NCI-H2029 (cell line): ENCODE measurements at places on chromosomes 12 and 14.

DNA sequence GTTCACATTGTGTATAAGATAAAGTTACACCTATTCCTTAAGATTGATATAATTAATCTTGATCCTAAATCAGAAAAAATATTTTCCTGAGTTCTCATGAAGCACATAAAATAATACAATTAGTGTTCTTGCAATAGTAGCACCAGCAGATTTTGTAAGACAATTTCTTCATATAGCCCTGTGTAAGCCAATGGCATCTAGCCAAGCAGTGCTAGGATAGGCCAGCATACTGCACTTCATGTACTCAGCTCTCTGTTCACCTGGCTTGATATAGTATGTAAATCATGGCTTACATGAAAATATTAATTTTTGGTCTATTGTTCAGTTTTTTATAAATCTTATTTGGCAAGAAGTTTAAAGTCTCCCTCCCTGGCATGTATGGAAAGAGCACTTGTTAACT lies 1.9 kb downstream of the KLRF2 start:
- no peak for DNase-seq

DNA sequence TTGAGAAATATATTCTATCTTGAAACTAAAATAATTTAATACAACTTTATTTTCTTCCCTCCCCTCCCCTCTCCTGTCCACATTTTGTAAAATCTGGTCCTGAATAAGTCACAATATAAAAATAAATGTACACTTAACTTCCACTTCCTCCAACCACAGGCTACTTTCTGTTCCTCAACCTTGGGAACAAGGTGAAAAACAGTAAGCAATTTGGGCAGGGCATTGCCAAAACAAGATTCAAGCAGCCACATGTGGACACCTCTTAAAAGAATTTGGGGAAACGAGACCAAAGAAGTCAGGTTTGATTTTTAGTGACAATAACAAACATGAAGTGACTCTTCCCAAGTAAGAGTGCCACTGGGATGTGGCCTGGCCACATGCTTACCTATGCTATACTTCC lies 115.7 kb downstream of the PTPRQ start:
- no peak for DNase-seq

DNA sequence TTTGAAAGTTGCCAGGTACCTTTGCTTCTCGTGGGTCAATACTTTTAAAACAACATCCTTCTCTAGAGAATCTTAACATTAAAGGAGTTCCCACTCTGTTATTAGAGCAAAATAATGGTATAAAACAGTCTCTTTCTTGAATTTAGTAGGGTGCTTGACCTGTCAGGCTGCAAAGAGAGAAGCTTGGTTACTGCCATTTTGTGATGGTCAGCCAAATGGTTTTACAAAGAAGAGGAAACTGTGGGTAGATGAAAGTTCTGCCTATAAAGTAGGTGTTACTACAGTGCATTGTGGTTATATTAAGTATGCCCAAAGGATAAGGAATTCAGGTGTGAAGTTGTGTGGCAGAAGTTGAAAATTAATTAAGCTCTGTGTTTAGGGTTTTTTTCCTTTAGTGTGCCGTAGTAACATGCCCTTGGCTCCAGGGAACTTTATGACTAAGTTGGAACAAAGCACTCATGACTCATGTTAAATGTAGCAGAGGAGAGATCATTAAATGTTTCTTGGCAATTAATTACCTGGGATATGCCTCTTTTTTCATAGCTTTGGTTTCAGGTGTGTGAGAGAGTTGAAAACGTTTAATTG lies 354.0 kb upstream of the KITLG start:
- no peak for DNase-seq

DNA sequence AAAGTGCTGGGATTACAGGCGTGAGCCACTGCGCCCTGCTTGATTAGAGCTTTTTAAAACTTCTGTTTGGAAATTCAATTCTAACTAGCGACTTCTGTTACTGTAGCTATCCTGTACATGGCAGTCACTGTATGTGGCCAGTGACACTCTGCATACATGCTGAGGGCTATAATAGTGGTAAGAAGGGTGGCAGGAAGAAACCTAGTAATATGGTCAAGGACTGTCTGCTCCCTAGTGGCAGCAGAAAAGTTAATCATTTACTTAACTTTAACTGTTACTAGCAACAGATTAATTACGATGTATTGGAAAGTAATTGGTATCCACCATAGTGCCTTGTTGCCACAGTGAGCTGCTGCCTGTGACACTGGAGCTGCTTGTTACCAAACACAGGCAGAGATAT lies 149.0 kb downstream of the KITLG start:
- DNase-seq: no peak

GRCh38 chr14:92905667-92906066 lies 17.3 kb upstream of the CHGA start:
- DNase-seq: no peak

DNA sequence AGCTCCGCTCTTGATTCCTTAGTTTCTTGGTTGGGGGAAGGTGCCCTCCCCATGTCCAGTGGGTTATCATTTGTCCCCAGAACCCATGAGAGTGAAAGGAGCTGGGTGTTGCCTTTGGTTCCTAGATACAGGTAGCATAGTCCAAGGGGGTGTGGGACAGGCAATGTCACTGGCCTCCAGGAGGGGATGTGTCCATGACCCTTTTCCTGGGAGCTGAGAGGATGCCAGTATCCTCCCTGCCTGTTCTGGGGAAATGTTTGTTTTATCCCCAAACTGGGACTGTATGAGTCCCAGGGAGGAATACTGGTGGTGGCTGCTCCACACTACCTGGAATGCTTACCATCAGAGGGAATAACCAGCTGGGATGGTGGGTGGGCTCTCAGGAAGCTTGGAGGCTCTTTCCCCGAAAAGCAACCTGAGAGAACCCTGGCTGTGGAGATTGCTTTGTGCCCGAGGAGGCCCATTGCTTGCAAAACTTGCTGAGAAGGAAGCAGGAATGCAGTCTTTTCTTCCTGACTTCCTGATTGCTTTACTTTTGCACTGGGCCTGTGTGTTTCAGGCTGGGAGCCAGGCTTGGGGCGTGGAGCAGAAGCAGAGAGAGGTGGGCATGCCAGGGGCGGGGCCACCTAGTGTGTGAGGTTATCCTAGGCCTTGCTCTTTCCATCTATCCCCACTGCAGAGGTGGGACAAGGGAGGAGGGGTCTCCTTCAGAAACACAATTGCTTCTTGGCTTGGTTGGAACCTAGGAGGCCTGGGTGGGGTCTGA lies 715 bp upstream of the SLC10A1 start:
- no peak for DNase-seq

- no peak for DNase-seq
Observed at GRCh38 chr12:58583529-58583928, 336.8 kb downstream of the LRIG3 start.

DNA sequence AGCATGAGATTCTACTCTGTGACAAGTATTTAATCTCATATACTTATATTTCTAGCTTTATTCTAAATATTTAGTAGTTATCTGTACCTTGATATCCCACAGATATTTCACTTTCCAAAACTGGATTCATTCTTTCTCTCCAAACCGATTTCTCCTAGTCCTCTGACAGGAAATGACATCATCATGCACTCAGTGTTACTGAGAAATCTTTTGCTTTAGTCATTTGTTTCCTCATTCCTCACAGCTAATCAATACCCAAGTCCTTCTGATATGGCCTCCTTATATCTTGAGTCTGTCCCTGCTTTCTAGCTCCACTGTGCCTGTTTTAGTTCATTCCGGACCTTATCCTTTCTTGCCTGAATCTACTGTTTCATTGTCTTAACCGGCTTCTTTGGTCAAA lies 39.4 kb upstream of the E2F7 start:
- no peak for DNase-seq

GRCh38 chr12:1174659-1175058 lies 183.6 kb downstream of the ERC1 start:
- DNase-seq: no peak

- DNase-seq: no peak
Observed at GRCh38 chr12:92933606-92934005, 4.5 kb upstream of the EEA1 start.

GRCh38 chr12:82756303-82756702 lies 69.6 kb downstream of the TMTC2 start:
- no peak for DNase-seq

- DNase-seq: no peak
Observed at GRCh38 chr12:27705263-27705662, 5.4 kb upstream of the MRPS35 start.

GRCh38 chr14:70655110-70655826 lies 13.6 kb downstream of the TTC9 start:
- DNase-seq: no peak

DNA sequence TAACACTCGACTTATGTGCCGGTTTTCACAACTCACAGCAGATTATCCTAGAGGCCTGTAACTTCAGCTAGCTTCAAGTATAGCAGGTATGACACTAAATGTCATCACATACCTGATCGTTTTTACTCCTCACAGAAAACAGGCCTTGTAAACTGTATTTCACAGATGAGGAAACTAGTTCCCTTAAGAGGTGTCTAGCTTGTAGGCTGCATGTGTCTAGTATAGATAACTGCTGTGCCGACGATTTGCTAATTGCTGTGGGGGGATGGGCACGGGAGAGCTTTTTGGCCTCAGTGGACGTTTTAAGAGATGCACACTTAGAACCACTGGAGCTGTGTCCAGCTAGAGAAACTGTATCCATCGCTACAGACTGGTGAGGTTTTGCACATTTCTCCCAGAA lies 78.8 kb downstream of the PAPOLA start:
- no peak for DNase-seq

GRCh38 chr14:22549981-22550673 lies 38.9 kb downstream of the DAD1 start:
- no peak for DNase-seq

DNA sequence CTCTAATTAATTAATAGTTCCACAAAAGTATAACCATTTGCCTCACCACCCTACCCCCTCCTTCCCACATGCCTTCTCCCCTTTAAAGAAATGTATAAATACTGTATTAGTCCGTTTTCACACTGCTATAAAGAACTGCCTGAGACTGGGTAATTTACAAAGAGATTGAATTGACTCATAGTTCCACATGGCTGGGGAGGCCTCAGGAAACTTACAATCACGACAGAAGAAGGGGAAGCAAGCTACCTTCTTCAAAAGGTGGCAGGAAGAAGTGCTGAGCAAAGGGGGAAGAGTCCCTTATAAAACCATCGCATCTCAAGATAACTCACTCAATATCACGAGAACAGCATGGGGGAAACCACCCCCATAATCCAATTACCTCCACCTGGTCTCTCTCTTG lies 8.2 kb upstream of the RESF1 start:
- no peak for DNase-seq

- DNase-seq: peak; percentile 78
Observed at GRCh38 chr12:52903285-52903854, 1.5 kb downstream of the KRT8 start.

GRCh38 chr12:1661553-1662335 lies 29.1 kb upstream of the ADIPOR2 start:
- peak; percentile 82 for DNase-seq

DNA sequence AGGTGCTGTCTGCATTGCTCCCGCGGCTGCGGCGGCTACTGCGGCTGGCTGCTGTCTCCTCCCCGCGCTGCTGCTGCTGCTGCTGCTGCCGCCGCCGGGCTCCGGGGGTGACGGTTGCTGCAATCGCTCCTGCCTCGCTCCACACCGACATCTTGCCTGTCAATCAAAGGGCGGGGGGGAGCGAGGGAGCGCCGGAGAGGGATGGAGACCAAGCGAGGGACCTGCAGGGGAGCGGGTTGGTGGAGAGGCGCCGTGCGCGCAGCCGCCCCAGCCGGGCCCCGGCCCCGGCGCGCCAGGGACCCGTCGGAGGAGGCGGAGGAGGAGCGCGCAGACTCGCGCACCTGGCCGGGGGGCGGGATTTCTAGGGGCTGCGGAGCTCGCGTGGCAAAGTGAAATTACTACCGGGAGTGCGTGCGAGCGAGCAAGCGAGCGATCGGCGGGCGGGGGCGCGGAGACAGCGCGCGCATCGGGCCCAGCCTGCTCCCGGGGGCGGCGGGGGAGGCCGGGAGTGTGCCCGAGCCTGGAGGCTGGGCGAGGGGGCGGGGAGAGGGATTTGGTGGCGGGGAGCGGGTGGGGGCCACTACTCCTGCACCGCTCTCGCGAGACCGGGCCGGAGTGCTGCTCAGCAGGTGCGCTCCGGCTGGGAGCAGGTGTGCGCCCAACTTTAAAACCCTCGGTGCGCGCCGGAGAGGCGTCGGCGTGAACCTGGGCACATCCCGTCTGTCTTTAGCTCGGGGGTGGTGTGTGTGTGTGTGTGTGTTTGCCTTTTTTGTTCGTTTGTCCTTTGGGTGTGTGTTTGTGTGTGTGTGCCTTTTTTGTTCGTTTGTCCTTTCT lies at the start of gene KSR2:
TSS of gene KSR2 (minus strand) at position 165 of the 834 bp plus-strand sequence. CDS start 735 bp downstream, outside the sequence.
- DNase-seq: peak; percentile 96

GRCh38 chr12:63900922-63901793 lies 56.7 kb downstream of the SRGAP1 start:
- no peak for DNase-seq

DNA sequence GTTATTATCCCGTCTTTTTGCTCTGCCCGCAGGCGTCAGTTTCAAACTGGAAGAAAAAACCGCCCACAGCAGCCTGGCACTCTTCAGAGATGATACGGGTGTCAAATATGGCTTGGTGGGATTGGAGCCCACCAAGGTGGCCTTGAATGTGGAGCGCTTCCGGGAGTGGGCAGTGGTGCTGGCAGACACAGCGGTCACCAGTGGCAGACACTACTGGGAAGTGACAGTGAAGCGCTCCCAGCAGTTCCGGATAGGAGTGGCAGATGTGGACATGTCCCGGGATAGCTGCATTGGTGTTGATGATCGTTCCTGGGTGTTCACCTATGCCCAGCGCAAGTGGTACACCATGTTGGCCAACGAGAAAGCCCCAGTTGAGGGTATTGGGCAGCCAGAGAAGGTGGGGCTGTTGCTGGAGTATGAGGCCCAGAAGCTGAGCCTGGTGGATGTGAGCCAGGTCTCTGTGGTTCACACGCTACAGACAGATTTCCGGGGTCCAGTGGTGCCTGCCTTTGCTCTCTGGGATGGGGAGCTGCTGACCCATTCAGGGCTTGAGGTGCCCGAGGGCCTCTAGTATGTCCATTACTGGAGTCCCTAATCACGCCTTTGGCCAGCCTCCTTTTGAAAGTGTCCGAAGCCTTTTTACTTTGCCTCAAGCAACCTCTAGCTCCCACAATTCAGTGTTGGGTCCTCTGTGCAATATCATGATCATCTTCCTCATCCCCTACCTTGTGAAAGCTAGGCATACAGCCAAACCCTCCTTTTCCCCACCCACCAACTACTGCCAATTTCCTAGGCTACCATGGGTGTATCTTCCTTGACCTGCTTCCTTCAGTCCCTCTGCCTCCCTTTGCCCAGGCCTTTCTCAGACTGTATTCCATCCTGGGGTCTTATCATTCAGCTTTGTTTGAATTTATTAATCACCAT lies 891 bp downstream of the SPRYD4 start:
- peak; percentile 15 for DNase-seq

GRCh38 chr14:103534576-103535061 lies 5.6 kb downstream of the TRMT61A start:
- DNase-seq: no peak

DNA sequence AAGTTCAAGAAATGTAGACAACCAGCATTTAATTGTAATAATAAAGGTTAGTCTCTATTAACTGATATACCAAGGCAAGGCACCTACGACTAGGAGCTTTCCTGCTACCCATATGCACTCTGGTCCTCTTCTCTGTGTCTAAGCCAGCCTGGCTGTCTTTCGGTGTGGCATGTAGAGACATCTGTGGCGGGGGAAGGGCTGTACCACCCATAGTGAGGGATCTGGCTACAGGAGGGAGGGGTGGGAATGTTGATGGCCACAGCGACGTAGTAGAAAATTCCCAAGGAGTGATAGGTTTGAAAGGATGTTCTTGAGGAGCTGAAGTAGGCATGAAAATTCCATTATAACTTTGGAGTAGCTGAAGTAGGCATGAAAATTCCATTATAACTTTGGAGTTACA lies 344.2 kb downstream of the ATP23 start:
- DNase-seq: no peak

GRCh38 chr12:56628671-56629458 lies 1.3 kb downstream of the BAZ2A start:
- DNase-seq: peak; percentile 34

- no peak for DNase-seq
Observed at GRCh38 chr12:92010853-92011701, 134.6 kb downstream of the BTG1 start.
